Upper lobe of left lung (tissue), 6 donors: ENCODE measurements at places on chromosomes 2 and 18.

GRCh38 chr2:2824588-2824987 lies 493.5 kb upstream of the MYT1L start:
- DNase-seq, result no peak

- DNase-seq, result no peak
Measured at GRCh38 chr18:71020342-71021029, 731.6 kb downstream of the SOCS6 start.

GRCh38 chr2:135743860-135744259 lies 2.2 kb downstream of the UBXN4 start:
- no peak for DNase-seq

DNA sequence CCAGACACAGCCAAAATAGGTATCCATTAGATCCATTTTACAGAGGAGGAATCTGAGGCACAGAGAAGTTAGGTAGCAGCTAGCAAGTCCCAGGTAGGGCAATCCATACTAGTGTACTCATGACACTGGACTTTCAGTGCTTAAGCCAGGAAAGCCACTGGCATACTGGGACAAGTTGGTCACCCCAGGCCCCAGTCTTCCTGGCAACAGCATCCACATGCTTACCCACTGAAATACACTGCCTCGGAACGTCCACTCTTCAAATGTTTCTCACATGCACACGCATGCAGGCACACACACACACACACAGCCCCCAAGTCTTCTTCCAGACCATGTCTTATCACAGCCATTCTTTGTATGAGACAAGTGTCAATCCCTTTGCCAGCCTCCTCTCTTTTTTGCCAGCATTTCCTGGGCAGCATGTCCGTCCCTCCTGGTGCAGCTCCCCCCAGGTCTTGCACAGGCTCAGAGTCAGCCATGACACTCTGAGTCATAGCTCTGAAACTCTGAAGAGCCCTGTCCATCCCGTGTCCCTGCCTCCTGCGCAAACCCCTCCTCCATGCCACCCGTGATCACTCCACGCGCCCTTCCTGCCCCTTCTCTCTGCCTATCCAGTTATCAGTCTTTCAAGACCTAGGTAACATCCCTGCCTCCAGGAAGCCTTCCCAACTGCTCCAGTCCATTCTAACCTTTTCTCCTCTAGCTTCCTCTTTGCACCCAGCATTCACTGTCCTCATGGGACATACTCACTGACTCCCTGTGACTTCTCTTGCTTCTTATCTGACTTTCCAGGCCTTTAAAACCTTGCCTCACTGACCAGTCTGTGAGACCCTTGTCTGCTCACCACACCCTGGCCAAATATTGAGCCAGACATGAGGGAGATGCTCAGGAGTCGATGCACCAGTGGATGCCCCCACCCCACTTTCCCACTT lies 10.9 kb upstream of the TEX261 start:
- DNase-seq, result no peak

- DNase-seq, result no peak
Measured at GRCh38 chr2:134148172-134148571, 105.7 kb upstream of the MGAT5 start.
